ENCODE measurements at places on chromosomes 3 and 15.

DNA sequence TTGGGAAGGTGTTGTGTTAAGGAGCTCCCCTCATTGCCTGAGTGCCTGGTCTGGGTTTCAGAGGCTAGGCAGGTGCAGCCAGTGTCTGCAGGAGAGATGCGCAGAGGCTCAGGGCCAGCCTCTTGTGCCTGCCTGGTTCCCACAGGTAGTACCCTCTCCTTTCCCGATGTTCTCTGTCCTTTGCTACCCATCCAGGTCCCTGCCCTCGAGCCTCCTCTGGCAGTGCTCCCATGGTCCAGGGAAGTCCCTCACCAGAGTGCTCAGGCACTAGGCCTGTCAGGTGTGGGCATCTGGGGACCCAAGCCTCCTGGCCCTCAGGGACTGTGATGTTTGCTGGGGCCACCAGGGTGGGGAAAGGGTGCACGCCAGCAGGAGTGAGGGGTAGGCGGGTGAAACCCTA, 5.0 kb downstream of the TRPM1 start:
- ATAC-seq, result no peak

DNA sequence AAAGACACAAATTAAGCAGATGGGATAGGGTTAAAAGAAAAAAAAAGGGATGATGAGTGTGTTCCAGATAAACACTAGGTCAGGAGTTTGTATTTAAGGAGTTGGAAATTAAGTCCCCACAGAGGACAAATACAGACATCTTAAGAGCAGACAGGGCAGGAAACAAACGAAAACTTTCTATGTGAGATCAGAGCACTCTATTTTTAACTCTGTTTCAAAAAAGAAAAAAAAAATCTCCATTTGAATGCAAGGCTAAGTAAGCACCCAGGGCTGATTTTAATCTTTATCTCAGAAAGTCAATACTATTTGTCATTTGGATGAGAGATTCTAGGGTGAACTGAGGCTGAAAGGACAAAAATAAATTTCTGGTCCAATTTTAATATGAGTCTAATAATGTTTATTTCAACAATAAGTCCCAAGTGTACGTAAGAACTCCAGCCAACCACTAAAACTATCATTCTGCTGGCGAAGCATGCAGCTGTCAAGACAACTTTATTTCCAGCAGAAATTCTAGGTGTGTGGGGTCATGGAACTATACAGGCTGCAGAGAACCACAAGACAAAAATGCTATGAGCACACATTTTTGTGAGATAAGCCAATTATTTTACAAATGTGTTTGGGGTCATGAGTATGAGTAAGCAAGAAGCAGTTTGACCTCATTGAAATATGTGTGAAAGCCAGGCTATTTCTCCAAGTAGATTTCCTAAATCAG, 186.1 kb downstream of the FMN1 start:
- ATAC-seq, result no peak

GRCh38 chr15:40357723-40358470, at the start of gene DISP2:
TSS of gene DISP2 (plus strand) at chr15:40358219. CDS start at chr15:40358322, 103 bp downstream.
- ATAC-seq, result peak; percentile 95

DNA sequence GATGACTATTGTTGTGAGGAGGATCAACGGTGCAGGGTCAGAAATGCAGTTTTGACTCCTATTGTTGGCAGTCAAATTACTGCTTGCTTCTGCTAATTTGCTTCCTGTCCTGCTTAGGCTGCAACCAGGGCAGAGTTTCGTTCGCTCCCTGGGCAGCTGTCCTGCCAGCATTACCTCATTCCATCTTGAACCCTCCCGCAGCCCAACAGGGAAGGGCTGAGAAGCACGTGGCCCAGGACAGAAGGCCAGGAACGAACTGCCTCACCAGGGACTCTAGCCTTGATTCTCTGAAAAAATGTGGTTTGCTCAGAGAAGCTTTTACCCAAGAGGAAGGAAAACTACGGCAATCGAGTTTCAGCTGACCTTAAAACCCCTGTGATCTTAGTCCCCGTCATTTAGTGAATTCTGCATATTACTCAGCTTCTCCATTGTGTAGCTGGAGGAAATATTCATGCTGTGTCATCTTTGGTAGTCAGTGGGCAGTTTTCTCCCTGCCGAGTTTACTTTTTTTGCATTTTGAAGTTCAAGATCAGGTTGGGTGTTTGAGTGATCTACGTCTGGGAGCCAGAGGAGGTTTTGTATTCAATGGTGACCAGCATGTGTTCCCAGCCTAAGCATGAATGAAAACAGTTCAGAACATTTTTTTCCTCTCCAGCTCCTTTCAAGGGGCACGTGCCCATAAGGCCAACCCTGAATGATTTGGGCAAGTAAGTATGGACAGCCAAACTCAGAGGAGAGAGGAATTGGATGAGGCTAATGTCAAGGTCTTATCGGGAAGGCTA, 23.0 kb downstream of the TLNRD1 start:
- peak; percentile 87 for ATAC-seq

DNA sequence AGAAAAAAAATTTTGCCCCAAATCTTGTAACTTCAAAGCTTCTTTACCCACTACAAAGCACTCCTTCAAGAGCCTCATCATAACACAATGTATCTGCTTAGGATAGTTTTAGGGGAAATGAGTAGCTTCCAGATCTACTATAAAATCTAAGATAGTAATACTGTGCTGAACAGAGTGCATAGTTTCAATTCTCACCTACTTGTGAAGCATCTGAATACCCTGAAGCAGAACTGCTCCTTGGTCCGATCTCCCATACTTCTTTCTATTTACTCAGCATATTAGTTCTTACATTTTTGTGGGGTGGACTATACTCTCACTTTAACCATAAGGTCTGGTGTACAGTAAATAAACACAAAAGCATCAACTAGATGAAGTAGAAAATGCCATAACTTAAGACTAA, 9.6 kb downstream of the TFRC start:
- ATAC-seq, result no peak

GRCh38 chr3:105334138-105334882, 32.4 kb upstream of the ALCAM start:
- peak; percentile 24 for ATAC-seq

GRCh38 chr3:195916291-195916690, 7.9 kb upstream of the TNK2 start:
- ATAC-seq, result no peak

- ATAC-seq, result no peak
These were observed 11.4 kb downstream of the MAN2A2 start for GRCh38 chr15:90914305-90915080.

DNA sequence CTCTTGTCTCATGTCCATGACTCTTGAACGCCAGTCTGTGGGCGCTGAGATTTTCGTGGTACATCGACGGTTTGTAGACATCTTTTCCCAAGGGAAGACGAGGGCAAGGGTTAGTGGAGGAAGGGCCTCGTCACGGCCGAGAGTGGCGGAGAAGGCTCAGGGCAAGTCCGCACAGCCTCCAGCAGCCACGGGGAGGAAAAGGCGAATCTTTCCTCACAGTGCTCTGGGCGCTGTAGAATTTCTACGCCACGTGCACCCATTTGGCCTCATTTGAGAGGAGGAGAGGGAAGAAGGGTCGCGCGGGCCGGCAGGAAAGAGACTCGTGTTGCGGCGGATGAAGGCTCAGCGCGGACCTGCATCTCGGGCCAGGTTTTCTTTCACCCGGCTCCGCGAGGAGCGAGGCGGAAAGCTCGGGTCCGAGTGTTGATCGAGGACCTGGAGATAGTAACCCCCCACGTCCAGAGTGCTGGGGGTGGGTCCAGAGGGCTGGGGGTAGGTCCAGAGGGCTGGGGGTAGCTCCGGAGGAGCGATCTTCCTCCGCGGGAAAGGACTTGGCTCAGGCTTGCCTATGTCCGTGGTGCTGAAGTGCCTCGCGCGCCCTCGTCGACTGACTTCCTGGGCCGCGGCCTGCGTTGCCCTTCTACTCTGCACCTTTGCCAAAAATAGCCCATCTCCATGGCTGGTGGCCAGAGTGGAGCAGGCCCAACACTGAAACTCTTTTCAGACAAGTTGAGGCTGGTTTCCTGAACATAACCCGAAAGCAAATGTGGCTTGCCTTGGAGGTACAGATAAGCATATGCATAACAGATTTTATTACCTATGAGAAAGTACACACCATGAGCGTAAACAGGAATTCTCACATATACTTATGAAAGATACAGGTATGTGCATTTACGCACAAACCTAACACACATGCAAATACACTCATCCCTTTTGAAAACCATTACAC, 1.1 kb downstream of the SLC35G2 start:
- ATAC-seq, result peak; percentile 13

Measured in activated T-helper 17 cell treated with anti-CD3 and anti-CD28 coated beads, Interleukin-2, amount 50 U/mL, for 72 hours (primary cell).